Urothelium cell line (cell line): ENCODE measurements at places on chromosomes 7 and 10.

- no peak for DNase-seq
These were observed 53.4 kb downstream of the MYL10 start for GRCh38 chr7:101575721-101576120.

- DNase-seq = no peak
These were observed 65.1 kb upstream of the VSTM2A start for GRCh38 chr7:54477083-54477482.

GRCh38 chr7:55299273-55299967 lies 65.7 kb upstream of the LANCL2 start:
- DNase-seq = no peak

- no peak for DNase-seq
These were observed 9.2 kb downstream of the AKR1B1 start for GRCh38 chr7:134449680-134450079.

GRCh38 chr10:60569681-60570080 lies 180.0 kb upstream of the ANK3 start:
- no peak for DNase-seq

DNA sequence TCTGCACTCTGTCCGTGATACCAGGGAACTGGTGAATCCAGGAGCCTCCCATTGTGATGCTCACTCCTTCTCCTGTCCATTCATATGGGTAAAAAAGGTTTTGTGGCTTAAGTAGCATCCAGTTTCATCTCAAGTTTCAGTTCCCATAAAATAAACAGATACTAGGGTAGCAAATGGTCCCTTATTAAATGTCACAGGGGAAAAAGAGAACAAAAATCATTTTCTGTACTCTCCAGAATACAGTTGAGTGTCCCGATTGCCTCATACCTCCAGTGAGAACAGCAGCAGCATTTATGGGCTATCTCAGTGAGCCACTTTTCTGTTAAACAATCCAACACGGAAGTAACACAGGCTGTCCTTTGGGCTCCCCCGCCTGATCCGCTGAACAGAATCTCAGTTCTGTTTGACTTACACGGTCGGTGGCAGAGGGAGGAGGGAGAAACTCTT lies 179.6 kb downstream of the CELF2 start:
- DNase-seq = no peak

GRCh38 chr7:51261117-51261835 lies 55.3 kb downstream of the COBL start:
- no peak for DNase-seq

- DNase-seq = no peak
These were observed 30.7 kb downstream of the DUSP5 start for GRCh38 chr10:110528224-110528996.
